ENCODE measurements at places on chromosomes 1 and 21.
A peak's percentile ranks its signal among the peaks of the same experiment; 100 is the strongest.

GRCh38 chr1:9882296-9882944 lies 27.6 kb downstream of the CTNNBIP1 start:
- DNase-seq: no peak

- DNase-seq: peak; percentile 90
Measured at GRCh38 chr1:2452201-2452931, 23.7 kb upstream of the PLCH2 start.

- no peak for DNase-seq
Measured at GRCh38 chr1:47847763-47848162, 149.4 kb downstream of the TRABD2B start.

DNA sequence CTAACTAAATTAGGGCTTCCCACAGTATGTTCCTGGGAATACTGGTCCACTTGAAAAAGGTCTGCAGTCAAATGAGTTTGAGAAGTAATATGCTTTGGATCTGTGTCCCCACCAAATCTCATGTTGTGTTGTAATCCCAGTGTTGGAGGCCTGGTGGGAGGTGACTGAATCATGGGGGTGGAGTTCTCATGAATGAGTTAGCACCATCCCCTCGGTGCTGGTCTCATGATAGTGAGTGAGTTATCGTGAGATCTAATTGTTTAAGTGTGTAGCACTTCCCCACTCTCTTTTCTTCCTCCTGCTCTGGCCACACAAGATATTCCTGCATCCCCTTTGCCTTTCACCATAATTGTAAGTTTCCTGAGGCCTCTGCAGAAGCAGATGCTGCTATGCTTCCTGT lies 16.9 kb upstream of the DMRTB1 start:
- no peak for DNase-seq

DNA sequence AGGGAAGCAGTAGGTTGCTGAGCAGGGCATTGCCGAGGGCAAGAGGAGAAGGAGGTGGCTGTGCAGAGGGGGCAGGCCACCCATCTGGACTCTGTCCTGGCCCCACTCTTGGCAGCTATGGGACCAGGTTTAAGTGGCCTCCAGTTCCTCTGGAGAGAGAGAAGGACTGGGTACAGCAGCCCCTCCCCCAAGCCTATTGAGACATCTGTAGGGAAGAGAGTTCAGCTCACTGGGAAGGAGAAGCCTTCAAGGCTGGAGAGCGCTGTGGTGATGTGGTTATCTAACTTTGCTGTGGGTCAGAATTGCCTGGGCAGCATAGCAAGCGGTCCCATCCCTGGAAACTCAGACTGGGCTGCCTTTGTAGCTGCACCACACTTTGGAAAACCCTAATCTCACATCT lies 93.9 kb downstream of the KCNJ15 start:
- no peak for DNase-seq

DNA sequence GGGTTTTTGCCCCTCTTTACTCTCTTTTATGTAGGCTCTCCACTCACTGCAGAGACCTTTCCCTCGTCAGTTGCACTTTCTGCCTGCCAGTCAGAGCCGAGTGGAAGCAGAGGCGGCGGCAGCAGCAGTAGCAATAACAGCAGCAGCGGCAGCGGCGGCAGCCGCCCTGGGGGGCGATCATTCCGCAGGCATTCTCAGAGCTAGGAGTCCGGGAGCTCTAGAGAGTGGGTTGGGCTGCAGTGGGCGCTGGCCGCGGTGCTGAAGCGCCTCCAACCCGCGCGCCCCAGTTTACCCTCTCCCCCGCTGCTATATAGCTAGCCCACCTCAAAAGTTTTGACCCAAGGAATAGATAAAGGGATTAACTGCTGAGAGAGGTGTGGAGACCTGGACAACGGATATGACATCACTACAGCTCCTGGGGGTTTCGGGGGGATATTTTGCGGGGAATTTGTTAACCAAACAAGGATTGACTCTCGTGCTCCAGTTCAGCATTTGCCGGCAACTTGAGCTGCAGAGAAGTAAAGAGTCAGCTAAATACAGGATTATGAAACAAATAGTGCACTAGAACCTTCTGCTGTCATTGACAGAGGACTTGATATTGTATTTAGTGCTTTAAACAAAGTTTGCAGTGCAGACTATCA lies at the start of gene OLFM3:
Gene OLFM3, minus strand, starts transcription at position 102 of the 641 bp plus-strand sequence.
- peak; percentile 33 for DNase-seq

GRCh38 chr1:26028490-26028980 lies 7.0 kb downstream of the EXTL1 start:
- DNase-seq: no peak

DNA sequence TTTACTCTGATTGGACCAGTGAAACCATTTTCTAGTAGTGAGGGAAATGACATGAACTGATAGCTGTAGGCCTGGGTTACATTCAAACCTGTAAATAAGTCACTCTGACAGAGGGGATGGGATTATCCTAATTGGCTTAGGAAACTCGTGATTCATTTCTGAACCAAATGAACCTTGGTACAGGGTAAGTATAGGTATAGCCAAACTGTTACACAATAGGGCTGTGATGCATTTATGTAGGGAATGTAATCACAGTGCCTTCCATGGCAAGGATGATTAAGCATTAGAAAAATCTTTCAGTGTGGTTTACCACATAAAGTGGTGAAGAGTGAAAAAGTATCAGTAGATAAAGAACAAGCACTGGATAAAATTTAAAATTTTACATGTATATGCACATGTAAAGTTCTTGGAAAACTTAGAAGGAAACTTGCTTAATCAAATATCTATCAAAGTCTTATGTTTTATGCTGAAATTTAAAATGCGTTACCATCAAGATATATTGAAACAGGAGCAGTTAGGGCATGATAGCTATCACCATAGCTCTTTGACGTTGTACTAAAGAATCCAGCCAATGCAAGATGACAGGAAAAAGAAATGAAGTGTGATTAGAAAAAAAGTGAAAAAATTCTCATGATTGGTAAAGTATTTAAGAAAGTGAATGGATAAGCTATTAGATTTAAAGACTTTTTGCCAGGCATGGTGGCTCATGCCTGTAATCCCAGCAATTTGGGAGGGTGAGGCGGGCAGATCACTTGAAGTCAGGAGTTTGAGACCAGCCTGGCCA lies 63.0 kb downstream of the RABGAP1L start:
- DNase-seq: no peak

GRCh38 chr1:17582124-17582774 lies 42.8 kb downstream of the ARHGEF10L start:
- DNase-seq: no peak

GRCh38 chr1:155389826-155390225 lies 69.1 kb downstream of the RUSC1 start:
- no peak for DNase-seq

- no peak for DNase-seq
Measured at GRCh38 chr1:207944571-207944970, 33.6 kb upstream of the CD34 start.

GRCh38 chr1:154860156-154860870 lies 9.8 kb downstream of the KCNN3 start:
- no peak for DNase-seq

- DNase-seq: no peak
Measured at GRCh38 chr1:39177706-39178105, 26.8 kb upstream of the MACF1 start.

GRCh38 chr1:166925810-166926478 lies 49.4 kb downstream of the ILDR2 start:
- DNase-seq: peak; percentile 69

GRCh38 chr21:43783098-43783700 lies 6.2 kb upstream of the RRP1 start:
- DNase-seq: no peak

- no peak for DNase-seq
Measured at GRCh38 chr1:8127171-8127641, 101.1 kb upstream of the ERRFI1 start.

All from Ammon's horn (tissue), 1 donor.